ENCODE measurements at places on chromosomes 6 and 20.
A peak's percentile ranks its signal among the peaks of the same experiment; 100 is the strongest.

DNA sequence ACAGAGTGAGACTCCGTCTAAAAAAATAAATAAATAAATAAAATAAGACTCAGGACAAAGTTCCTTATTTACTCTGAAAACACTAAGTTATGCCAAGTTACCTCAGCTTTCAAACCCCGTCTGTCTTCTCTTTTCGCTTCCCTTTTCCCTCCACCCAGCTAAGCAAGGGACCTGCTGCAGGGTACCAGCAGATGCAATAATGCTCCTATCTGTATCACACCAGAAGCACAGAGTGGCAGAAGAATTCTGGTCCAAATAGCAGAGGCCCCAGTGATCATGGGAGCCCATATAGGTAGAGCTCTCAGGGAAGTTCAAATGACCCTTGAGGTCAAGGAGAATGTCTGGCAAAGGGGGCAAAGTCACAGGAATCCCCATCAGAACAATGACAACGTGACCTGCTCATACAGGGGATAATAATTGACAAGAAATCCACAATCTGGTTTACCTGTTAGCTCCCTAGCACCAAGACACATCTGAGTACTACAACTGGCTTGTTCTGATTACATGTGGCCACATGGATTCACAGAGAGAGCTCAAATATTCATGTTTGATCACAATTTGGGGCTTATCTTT, 8.7 kb downstream of the GCM1 start:
- no peak for DNase-seq

DNA sequence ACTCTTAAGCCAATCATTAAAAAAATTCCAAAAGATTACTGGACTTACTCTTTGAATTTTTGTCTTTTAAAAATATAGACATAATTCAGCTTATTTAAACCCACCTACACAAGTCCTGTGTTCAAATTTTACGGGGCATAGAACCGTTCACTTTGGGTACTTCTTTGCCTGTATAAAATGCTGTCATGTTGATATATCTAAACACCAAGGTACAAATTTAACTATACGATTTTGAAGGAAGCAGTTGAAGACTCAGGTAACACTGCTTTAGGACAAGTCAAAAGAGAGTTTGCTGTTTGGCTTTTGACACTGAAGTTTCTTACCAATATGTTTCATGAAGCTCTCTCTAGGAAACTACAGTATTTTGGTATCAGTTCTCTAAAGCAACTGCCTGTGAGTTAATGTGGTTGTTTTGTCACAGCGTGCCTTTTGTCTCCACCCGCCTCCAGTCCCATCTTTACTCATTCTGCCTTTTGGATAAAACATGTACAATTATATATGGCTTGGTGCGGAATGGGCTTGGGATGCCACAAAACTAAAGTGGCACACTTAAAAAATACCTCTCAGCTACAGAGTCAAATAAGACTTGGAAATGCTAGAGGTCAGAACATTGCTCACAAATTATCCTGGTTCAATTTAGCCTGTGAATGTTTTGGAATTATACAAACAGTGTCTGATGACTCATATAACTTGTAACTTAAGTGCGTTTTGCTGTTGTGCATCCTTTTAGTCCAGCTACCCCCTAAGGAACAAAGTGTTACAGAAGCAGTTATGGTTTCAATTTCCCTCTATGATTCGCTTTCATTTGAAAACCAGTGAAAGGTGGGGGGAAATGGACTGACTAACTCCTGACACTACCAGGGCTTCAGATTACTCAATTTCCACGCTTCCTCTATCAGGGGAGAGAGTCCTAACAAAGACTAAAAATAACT, 38.7 kb downstream of the RGS17 start:
- no peak for DNase-seq

- DNase-seq: no peak
These were observed 12.6 kb downstream of the AFDN start for GRCh38 chr6:167839343-167839742.

- DNase-seq: no peak
These were observed 163.2 kb downstream of the SYCP2 start for GRCh38 chr20:59770270-59770669.

DNA sequence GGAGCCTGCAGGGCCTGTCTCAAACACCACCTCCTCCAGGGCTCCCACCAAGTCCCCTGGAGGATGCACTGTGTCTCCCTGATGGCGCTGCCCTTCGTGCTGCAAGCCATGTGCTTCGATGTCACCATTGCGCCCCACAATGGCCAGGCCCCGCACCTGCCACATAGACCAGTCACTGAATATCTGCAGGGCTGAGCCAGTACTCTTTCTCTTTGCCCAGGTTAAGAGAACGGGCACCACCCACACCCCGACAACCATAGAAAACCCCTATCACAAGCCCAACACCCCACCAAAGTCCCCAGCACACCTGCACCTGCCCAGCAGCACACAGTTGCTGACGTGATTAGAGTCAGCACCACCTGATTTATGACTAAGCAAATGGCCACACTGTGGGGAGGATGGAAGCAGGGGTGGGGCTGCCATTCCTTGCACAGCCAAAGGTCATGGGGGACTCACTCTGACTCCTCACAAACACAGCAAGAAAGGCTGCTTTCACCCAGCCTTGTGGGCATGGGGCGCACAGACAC, 104.3 kb downstream of the SLC23A2 start:
- DNase-seq: no peak

- DNase-seq: no peak
These were observed 9.2 kb downstream of the DUSP22 start for GRCh38 chr6:301526-301925.

- DNase-seq: no peak
These were observed 106.2 kb downstream of the KIF13A start for GRCh38 chr6:17881085-17881858.

DNA sequence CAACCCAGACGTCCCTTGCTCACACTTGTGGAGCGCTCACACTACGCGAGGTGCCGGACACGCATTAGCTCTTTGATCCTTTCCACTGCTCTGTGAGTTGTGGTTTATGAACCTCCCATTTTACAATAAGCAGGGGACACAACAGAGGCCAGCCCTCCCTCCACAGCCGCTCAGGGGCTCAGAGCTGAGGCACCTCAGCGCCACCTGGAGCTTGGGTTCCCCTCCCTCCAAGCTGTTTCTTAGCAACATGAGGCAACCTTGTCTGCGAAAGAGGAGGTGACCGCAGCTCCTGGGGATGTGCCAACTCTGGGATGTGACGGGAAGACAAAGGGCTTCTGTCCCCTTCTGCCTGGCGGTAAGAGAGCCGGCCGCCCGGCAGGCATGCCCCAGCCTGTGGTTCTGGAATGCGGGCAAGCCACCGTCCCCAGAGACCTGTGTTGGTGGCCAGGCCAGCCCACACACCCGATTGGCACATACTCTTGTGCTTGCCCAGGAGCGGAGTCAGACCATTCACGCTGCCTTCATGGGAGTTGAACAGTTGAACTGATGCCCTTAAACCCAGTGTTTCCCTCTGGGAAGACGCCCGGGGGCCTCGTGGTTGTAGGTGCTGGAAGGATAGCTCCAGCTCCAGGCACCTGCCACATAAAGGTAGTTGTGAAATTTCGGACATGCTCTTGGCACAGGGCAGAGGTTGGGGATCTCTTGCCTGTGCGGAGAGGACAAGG, 44.5 kb downstream of the RBM38 start:
- no peak for DNase-seq

GRCh38 chr6:129478379-129478778, 231.6 kb downstream of the ARHGAP18 start:
- no peak for DNase-seq

- DNase-seq: no peak
These were observed 129.5 kb upstream of the SSTR4 start for GRCh38 chr20:22905658-22906057.

DNA sequence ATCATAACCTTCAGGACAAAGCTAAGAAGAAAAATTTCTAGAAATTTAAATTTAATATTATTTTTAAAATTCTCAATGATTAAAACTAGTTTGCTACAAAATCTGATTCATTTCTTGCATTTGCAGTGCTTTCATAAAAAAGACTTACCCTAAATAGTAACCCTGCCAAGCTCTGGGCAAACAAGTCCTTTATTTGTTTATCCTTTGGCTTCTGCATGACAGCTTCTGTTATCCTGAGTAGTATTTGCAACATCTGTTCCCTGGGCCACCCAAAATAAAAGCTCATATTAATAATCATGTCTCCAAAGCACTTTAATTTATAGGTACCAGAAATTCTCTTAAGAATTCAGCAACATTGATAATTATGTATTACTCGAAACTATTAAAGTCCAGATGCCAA, 101.3 kb downstream of the RALGAPA2 start:
- DNase-seq: no peak

DNA sequence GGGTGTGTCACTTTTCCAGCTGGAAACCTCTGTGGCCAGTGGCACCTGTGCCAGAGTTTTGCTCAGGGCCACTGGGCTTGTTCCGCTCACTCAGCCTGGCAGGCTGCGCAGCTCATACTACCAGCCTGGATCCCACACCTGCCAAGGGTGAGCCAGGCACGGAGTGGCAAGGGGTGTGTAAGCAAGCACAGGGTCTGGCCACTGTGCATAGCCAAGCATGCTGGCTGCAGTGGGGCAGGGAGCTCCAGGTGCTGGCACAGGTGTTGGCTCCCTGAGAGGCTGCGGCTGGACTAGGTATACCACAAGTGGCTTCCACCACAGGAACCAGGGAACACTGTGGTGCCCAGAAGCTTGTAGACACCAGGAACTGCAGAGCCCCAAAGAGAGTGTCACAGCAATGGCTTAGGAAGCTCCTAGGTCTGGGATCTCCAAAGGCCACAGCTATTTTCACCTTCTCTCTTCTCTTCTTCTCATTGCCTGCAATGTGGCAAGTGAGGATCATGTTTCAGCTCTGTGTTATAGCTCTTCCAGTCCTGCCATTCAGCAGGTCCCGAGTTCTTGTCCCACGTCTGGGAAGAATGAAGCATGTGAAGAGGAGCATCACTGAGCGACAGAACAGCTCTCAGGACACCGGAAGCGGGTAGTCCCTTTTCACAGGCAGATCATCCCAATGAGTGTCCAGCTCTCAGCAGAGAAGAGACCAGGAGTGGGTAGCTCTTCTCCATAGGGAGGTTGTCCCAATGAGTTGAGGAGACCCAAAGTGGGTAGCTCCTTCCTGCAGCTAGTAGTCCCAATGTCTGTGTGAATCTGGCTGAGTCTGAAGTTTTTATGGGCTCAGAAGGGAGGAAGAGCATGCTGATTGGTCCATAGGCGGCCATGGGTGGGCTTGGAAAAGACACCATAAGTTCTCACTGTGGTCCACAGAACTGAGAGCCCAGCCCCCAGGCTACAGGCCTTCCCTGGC, 41.3 kb downstream of the WASF1 start:
- no peak for DNase-seq

GRCh38 chr6:120935016-120935415, 399.3 kb downstream of the TBC1D32 start:
- no peak for DNase-seq

DNA sequence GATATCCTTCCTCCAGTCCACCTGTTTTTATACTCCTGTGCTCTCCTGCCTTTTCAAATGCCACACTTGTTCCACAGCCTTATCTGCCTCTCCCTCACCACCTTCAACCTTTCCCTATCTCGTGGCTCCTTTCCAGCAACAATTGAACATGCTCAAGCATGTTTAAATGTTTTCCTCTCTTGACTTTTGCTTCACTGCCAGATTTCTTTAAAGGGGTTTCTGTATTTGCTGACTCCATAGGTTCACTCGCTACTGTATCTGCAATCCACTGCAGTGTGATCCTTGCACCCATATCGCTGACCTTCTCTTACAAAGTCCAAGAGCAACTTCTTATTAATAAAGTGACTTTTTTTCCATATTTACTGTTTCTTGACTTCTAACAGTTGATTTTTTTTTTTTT, 11.2 kb upstream of the GMNN start:
- no peak for DNase-seq

DNA sequence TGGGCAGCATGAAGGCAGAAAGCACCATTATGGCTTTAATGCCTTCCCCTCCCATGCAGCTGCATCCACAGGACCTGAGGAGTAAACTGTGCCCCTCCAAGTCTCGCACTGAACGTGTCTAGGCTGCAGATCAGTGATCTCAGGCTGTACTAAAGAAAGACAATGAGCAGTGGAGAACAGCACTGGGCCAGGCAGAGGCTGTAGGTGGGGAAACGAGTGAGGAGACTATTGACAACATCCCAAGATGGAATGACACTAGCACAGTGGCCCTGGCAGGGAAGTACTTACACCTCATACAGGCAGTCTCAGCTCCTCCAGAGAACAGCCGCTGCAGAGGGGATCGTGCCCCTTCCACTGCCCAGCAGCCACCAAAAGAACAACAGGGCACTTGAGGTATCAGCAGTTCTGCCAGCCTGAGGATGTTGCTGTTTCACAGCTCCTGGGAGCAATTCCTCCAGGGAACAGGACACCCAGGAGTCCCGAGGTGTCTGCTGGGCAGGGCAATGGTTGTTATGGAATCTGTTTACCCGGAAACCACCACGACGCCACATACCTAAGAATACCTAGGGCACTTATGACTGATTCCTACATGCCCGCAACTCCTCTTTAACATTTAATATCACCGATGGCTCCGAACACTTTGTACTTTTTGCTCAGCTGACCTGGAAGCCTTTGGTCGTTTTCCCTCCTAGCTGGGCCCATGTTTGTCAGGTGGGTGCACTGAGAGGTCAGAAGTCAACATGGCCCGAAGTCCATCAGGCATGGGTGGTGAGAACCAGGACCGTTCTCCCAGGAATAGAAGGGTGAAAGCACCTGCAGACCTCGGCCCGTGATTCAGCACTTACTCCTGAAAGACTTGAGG, 79.1 kb downstream of the SLC22A23 start:
- no peak for DNase-seq

DNA sequence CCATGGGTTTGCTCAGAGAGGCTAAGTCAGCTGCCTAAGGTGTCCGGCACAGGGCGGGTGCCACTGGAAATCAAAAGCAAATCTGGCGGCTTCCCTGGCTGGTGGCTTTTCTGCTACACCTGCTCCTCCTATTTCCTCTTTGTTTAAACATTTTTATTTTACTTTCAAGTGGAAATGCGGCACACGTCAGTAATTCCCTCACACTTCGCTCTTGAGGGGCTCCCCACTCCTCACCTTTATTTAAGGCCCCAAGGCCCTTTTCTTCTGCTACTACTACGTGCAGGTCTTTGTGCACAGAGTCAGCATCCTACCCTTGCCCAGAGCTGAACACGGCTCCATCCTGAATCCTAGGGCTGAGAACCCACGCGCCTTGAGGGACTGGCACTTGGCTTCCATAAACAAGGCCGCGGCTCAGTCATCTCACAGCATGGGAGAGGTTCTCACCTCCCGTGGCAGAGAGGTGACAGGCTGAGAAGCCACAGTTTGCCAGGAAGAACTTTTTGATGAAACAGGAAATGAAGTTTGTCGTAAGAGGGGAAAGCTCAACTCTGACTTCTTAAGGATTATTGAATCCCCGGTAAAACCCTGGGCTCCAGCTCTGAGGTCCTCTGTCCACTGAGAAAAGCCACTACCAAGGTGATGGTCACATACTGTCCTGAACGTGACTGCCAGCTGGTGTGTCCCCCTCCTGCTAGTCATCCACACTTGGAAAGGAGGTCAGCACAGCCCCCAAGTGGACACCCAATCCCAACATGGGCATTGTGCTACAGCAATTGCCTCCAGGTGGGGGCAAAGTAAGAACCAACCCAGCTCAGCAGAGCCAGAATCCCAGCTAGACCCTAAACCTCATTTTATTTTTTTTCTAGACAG, 48.0 kb downstream of the NFATC2 start:
- DNase-seq: peak; percentile 57

GRCh38 chr20:32204205-32205109, 3.1 kb downstream of the PLAGL2 start:
- DNase-seq: peak; percentile 87

Measured in stimulated activated CD4-positive, alpha-beta T cell treated with anti-CD3 and anti-CD28 coated beads, Interleukin-1b, Interleukin-23, amount 100 ng/mL, for 48 hours (primary cell).